IMR-90 (cell line): ENCODE measurements at places on chromosomes 5 and 9. TPM values are rescaled to one million over a fixed set of nuclear protein-coding genes. Genes with fewer than 3 reads are reported as not detected.

Gene DBH
- not detected in 2 replicates for total RNA-seq

Gene ARHGEF28
- 13.9 and 16.0 TPM in 2 replicates for total RNA-seq

Gene IFNA21
- not detected in 2 replicates for total RNA-seq

Gene NDUFS6
- total RNA-seq = 10.4 and 26.9 TPM in 2 replicates

Gene TRIM7
- 0.54 and 0.83 TPM in 2 replicates for total RNA-seq

Gene CRHBP
- 0.28 TPM in 1 of 2 replicates, not detected in the other for total RNA-seq

Gene ROR2
- 2.2 and 2.3 TPM in 2 replicates for total RNA-seq

Gene PCDHGC5
- 2.5 and 2.9 TPM in 2 replicates for total RNA-seq

Gene CBY3
- total RNA-seq = 0.18 TPM in 1 of 2 replicates, not detected in the other

Gene NCBP1
- total RNA-seq = 46.4 and 58.3 TPM in 2 replicates

Gene C5orf58
- not detected in 2 replicates for total RNA-seq

Gene TMEM171
- total RNA-seq = 3.0 and 3.3 TPM in 2 replicates

Gene GOLPH3
- total RNA-seq = 38.2 and 59.7 TPM in 2 replicates

Gene FGD3
- total RNA-seq = not detected in 2 replicates

Gene PARP8
- 8.2 and 8.6 TPM in 2 replicates for total RNA-seq

Gene TAS2R1
- not detected in 2 replicates for total RNA-seq

Gene CARTPT
- total RNA-seq = not detected in 2 replicates

Gene SEMA4D
- 0.56 and 0.90 TPM in 2 replicates for total RNA-seq

Gene IFNB1
- not detected in 2 replicates for total RNA-seq

Gene ABL1
- 31.9 and 33.7 TPM in 2 replicates for total RNA-seq

Gene CTXN3
- not detected in 2 replicates for total RNA-seq

Gene IRGM
- total RNA-seq = not detected in 2 replicates

Gene PCDHB14
- total RNA-seq = 0.18 and 0.28 TPM in 2 replicates

Gene WNK2
- total RNA-seq = not detected in 2 replicates

Gene RLN2
- total RNA-seq = not detected in 2 replicates

Gene CARD9
- 0.36 and 1.1 TPM in 2 replicates for total RNA-seq

Gene GABRB2
- total RNA-seq = not detected in 2 replicates

Gene COL15A1
- 1.9 and 2.2 TPM in 2 replicates for total RNA-seq

Gene CCNH
- 97.8 and 100 TPM in 2 replicates for total RNA-seq

Gene NEUROG1
- total RNA-seq = not detected in 2 replicates

Gene APC
- 58.4 and 76.1 TPM in 2 replicates for total RNA-seq

Gene PCDHB9
- under 0.01 and 0.18 TPM in 2 replicates for total RNA-seq

Gene PCDHGA4
- 5.0 and 5.4 TPM in 2 replicates for total RNA-seq

Gene GCNT4
- total RNA-seq = 1.8 and 2.5 TPM in 2 replicates

Gene CCNJL
- 2.0 and 2.8 TPM in 2 replicates for total RNA-seq

Gene PCDHB12
- under 0.01 and 0.18 TPM in 2 replicates for total RNA-seq

Gene KIF3A
- 4.3 and 9.4 TPM in 2 replicates for total RNA-seq

Gene SERINC5
- total RNA-seq = 7.2 and 8.1 TPM in 2 replicates

Gene GRIN3A
- not detected in 2 replicates for total RNA-seq

Gene BARHL1
- total RNA-seq = not detected in 2 replicates

Gene CMYA5
- 0.83 and 0.90 TPM in 2 replicates for total RNA-seq

Gene SLC4A9
- not detected in 2 replicates for total RNA-seq

Gene SLC6A3
- total RNA-seq = not detected in 2 replicates

Gene FRMPD1
- not detected in 2 replicates for total RNA-seq

Gene ARSI
- 15.0 and 15.2 TPM in 2 replicates for total RNA-seq

Gene ECM2
- under 0.01 and 0.36 TPM in 2 replicates for total RNA-seq

Gene ENTPD2
- total RNA-seq = not detected in 2 replicates

Gene F12
- total RNA-seq = 0.36 and 0.56 TPM in 2 replicates

Gene IL33
- total RNA-seq = not detected in 2 replicates

Gene KCNV2
- not detected in 2 replicates for total RNA-seq

Gene MACROH2A1
- total RNA-seq = 126 and 141 TPM in 2 replicates

Gene JAKMIP2
- total RNA-seq = under 0.01 TPM in 1 of 2 replicates, not detected in the other

Gene CDKN2B
- 3.6 and 5.6 TPM in 2 replicates for total RNA-seq
